ENCODE measurements at places on chromosomes 6 and 20.

GRCh38 chr20:33731693-33732165, at the start of gene ZNF341:
Gene ZNF341 (plus strand): TSS chr20:33731996. CDS start chr20:33732022, 26 bp downstream.
- DNase-seq: peak; percentile 94

DNA sequence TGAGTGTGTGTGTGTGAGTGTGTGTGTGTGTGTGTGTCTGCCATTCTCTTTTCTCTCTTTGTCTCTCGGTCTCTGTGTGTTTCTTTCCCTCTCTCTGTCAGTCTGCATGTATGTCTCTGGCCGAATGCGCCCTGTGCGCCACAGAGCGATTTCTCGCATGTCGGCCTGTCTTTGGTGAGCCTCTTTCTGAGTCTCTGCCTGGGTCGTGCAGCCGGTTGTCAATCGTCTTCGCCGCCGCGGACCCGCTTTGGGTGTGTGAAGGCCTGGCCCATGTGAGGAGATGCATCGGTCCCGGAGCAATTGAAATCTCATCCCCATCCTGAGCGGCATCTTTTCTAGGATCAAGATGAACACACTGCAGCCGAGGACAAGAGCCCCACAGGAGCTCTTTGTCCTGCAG, 1567.2 kb upstream of the DEFB115 start:
- DNase-seq: no peak

DNA sequence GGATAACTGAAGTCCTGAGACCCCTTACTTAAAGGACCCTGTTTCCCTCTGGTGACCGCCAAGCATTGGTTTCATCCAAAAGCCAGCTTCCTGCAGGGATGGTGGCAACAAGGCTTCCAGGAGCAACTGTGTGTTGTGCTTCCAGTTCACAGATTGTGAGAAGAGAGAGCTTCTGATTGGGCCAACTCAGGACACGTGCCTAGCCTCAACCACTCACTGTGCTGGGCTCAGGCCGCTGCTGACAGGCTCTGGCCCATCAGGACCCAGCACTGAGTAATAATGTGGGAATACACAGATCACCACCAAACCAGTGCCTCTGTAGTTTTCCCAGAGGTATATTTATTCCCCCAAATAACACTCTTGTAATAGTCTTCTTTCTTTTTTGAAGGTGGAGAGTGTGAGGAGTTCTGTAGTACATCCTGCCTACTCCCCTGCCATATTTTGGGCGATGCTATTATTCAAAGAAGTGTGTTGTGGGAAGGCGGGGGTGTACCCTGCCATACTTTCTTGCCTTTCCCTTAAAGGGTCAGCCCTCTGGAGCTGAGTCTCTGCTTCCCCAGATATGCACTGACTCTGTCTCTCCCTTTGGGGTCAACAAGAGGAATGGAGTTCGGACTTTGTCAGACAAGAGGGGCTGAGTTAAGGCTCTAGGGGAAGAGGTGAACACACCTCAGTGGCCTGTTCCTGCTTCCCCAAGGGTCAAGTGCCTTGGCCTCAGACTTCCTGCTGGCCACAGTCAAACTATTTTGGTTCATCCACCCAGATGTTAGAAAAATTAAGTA, 23.2 kb downstream of the PPP1R16B start:
- DNase-seq: no peak

DNA sequence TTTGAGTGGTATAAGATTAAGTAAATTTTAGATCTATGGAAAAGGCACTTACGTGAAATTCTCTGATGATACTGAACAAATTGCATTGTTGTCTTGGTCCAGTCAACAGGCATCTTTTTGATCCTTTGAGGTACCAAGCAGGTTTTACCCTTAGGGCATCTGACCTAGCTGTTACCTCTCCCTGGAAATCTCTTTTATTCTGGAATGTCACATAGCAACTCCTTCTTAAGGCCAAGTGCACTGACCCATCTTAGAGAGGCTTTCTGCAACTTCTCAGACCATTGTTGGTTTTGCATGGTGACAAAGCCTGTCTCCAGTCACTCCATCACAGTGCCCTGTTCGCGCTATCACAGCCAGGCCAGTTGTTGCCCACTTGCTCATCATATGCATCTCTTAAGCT, 42.0 kb downstream of the TPD52L1 start:
- DNase-seq: no peak

GRCh38 chr6:15299430-15300131, 53.7 kb downstream of the JARID2 start:
- DNase-seq: peak; percentile 93

GRCh38 chr20:12531626-12532025, 477.1 kb upstream of the SPTLC3 start:
- no peak for DNase-seq

- DNase-seq: no peak
Measured at GRCh38 chr6:39417440-39417839, 94.9 kb upstream of the KCNK16 start.

GRCh38 chr20:697826-698225, 22.2 kb upstream of the SCRT2 start:
- DNase-seq: no peak

DNA sequence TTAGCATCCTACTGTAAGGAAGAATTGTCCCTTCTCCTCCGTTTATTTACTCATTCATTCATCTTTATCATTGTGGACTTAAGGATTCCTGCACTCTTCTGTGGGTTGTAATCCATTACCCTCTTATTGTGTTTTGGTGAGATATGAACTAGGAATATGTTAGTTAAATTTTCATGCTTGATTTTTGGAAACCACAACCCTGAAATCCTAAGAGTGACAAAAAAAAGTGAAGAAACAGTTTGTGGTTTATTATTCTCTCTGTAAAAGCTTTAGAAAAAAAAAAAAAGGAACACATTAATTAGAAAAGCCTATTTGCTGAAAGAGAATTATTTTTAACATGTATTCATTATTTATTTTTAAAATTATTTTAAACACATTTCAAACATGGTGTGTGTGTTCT, 36.7 kb upstream of the INSM1 start:
- DNase-seq: no peak

- no peak for DNase-seq
Measured at GRCh38 chr6:25337431-25337830, 58.3 kb downstream of the CARMIL1 start.

DNA sequence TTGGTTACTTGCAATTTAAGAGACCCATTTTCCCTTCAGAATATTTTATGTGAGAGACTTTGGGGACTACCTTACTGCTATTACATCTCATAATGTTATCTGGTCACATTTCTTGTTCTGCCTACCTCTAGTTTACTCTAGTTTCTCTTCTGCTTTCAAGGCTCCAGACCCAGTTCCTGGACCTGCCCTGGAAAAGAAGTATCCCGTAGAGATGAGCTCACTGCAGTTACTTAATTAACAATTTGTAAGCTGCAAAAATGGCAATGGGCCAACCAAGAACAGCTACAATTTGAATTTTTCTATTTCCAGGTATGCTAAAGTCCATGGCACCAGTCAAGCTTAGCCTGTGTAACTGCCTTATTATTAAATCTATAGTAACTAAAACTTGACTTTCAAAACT, 25.0 kb downstream of the TAB2 start:
- DNase-seq: no peak

DNA sequence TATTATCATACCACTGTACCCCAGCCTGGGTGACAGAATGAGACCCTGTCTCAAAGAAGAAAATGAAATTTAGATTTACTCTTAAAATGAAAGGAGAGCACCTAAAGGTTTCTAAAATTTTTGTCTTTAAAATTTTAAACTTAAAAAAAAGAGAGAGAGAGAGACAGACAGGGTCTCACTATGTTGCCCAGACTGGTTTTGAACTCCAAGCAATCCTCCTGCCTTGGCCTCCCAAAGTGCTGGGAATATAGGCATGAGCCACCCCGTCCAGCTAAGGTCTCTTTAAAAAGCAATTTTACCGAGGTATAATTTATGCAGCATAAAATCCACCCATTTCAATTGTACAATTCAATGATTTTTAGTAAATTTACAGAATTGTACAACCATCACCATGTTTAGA, 33.2 kb downstream of the ILRUN start:
- no peak for DNase-seq

DNA sequence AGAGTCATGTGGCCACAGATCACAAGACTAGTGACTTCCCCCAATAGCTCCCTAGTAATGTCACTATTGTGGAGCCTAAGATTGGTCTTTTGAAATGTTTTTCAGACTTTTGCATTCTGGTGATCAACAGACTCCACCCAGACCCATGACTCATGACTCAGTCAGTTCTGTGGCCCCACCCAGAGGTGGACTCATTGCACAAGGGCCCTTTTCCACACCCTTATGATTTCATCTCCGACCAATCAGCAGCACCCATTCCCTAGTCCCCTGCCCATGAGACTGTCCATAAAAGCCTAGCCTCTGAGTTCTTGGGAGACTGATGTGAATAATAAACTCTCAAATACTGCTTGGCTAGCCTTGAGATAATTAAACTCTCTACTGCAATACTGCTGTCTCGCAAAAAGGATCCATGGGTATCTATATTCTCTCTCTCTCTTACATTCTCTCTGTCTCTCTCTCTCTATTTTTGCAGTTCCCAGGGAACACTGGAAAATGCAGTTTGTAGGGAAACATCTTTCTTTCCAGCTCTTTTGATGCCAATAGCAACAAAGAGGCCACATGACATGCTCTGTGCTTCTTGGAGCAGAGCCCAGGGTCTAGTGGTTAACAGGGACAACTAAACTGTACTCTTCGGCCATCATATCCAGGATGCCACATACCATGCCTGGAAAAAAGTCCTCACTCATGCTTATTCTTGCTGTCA, 71.3 kb upstream of the IYD start:
- no peak for DNase-seq

DNA sequence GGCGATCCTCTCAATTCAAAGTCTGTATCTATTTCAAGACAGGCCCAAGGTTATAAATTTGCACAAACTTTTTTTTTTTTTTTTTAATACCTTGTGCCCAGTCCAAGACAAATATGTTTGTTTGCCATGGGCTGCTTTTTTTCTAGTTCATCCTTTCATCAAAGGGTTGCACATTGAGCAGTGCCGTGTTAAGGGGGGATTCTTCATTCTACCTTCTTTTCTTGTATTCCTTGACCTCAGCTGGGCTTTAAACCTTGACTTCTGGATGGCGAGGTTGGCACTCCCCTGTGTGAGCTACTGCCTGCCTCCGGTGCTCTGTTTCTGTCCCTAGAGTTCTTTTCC, 7.4 kb downstream of the RIPK1 start:
- DNase-seq: no peak

DNA sequence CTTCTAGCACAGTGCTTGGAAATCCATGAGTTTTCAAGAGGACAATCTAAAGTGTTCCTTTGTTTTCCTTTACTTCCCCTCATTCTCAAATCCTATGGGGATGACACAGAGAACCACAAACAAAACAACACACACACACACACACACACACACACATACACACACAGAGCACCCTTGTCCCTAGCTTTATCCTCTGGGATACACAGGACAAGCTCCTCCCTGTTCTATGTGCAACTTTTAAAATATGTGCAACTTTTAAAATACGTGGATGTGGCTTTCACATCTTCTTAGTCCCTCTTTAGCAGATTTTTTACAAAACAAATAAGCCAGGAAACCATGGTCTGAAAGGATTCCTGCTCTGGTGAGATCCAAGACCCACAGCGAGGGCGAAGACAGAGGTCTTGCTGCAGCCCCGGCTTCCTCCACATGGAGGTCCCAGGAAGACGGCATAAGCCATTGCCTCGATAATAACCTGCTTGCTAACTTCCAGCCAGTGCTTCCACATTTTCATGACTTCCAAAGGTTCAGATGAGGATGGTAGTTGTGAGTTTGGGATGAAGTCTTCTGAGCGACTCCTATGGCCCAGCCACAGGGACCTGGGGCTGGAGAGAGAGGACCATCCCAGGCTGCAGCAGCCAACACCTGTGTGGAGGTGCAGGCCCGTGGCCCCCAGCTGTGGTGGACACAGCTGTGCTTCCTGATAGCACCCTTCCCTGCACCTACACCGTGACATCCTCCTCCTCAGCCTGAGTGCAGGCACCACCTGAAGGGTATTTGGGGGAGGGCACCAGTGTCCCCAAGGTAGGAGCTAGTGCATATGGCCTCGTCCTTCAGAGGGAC, 62.8 kb upstream of the CD93 start:
- DNase-seq: no peak

GRCh38 chr20:23517719-23518118, 26.8 kb downstream of the CST8 start:
- no peak for DNase-seq

GRCh38 chr6:4670290-4670689, 105.9 kb upstream of the CDYL start:
- DNase-seq: no peak

DNA sequence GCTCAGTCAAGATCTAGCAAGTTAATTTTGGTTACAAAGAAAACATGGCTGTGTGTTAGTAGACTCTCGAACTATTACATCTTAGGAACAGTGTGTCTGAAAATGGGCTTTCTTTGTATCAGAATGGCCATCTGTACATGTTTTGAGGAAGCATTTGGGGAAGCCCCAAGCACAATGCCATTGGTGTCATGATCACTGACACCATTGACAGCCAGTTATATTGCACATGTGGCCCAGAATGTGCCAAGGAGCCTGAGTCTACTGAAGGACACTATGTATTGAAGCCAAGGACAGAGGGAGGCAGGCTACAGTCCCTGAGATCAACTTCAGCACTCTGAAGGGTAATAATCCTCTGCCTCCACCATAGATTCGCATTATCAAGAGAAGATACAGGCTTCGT, 12.6 kb upstream of the FAM50B start:
- DNase-seq: no peak

DNA sequence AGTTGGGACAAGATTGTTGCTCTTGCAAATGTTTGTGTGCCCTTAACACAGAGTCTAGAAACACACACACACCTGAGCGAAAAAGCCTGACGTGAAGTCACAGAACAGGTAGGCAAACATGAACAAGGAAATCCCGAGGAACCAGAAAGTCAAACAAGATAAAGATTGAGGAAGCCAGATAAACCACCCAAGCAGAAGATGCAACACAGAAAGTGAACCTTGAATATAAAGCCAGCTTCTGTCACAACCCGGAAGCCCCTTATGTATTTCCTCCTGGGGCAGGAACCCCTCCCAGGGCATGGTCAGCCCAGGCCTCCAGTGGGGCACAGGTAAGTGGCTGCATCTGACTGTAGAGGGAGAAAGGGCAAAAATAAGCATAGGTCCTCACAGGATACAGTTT, 158.2 kb upstream of the SUPT3H start:
- no peak for DNase-seq

DNA sequence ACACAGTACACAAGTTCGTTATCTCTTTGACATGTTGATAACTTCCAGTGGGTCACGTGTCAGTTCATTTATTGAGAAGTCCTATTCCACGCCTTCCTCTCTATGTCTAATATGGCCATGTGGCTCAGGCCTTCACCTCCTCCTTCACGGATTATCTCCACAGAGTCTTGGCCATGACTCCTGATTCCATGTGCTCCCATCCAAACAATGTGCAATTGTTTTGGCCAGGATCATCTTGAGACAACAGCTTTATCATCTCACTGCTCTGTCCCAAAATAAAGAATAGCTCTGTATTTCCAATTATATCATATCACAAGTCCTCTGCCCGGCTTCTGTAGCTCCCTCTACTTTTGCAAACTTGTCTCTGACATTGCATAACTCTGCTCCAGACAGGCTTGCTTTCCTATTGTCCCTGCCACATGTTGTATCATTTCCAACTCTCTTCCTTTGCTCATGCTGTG, 11.1 kb upstream of the TXNDC5 start:
- DNase-seq: no peak

GRCh38 chr6:6376845-6377244, 56.4 kb upstream of the F13A1 start:
- peak; percentile 29 for DNase-seq
